ENCODE measurements at places on chromosomes 4 and X. TPM values are rescaled to one million over a fixed set of nuclear protein-coding genes. Genes with fewer than 3 reads are reported as not detected.

GRCh38 chr4:147492761-147493160, 11.9 kb downstream of the EDNRA start:
- no peak for DNase-seq

- DNase-seq: no peak
Measured at GRCh38 chrX:1316527-1316926, 20.1 kb upstream of the IL3RA start.

GRCh38 chr4:138892483-138893407, 122.8 kb upstream of the NOCT start:
- DNase-seq: no peak

DNA sequence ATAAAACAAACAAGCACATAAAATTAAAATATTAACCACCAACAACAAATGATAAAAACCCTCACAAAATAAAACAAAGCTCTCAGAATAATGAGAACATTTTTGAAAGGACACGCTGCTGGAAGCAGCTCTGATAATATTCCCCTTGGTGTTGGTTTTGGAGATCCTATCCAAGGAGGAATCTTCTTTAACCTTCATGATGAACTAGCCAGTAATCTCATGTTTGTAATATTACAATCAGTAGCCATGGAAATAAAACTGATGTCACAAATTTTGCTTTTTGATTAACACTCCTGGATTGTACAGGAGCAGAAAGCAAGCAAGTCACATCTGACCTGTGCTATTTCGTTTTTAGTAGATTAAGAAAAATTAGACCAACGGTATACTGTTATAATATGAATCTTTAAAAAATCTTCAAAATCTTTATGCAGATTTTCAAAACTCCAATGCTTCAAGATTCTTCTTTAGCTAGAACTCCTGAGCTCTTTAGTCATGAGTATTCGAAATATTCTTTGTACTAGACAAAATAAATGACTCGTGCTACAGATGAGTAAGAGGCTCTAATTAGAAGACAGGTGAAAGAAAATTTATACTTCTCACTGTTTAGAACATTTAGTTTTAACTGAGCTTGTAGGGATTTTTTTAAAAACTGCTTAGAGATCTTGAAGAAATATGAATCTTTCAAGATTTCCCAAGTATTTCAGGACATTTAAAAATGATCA, 154.1 kb downstream of the RASL11B start:
- DNase-seq: no peak

- DNase-seq: no peak
Measured at GRCh38 chrX:142186103-142186502, 19.0 kb downstream of the MAGEC2 start.

GRCh38 chr4:4855301-4856070, 4.0 kb upstream of the MSX1 start:
- no peak for DNase-seq

GRCh38 chrX:44303119-44303518, 40.4 kb downstream of the EFHC2 start:
- DNase-seq: no peak

Gene DAPP1
- polyA plus RNA-seq: 23.2 TPM

Measured in naive thymus-derived CD4-positive, alpha-beta T cell (primary cell).